D721Med (cell line): ENCODE measurements at places on chromosomes 3 and 15.

DNA sequence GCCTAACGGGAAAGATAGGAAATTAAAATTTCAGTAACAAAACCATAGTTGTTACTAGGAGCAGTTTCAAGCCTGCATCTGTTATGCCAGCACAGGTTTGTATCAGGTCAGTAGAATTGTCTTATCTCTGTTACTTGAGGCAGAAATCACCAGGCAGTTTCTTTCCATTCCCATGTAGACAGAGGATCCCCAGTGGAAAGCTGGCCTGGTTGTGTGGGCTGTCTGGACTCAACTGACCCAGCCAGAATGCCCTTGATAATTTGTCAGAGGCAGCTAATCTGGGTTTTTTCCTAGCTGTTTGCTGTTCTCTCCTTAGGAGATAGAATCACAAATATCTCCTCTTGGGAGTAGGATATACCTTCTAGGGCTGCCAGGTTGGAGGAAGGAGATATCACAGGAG, 1044.7 kb downstream of the IGSF11 start:
- DNase-seq: no peak

DNA sequence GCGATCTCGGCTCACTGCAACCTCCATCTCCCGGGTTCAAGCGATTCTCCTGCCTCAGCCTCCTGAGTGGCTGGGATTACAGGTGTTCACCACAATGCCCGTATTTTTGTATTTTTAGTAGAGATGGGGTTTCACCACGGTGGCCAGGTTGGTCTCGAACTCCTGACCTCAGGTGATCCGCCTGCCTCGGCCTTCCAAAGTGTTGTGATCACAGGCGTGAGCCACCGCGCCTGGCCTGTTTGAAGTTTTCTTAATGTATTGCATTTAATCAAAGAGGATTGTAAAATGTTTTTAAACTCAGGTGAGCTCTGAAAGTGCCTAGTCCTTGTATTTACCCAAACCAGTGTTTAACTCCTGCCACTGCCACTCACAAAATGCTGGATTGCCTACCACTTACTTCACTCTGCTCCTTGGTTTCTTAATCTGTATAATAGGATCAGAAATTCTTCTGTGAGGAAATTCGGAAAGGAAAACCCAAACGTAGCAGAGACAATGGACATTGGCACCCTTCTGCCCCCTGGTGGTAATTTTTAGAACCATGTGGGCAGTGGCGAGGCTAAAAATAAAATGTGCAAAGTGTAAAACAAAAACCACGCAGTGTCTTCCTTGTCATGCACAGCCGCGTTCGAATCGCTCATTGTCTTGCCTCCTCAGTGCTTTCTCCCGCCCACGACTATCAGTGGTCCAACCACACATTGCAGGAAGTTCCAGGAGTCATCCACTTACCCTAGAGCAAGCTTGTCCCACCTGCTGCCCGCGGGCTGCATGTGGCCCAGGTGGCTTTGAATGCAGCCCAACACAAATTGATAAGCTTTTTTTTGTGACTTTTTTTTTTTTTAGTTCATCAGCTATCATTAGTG, 27.3 kb downstream of the CEP19 start:
- no peak for DNase-seq

GRCh38 chr3:52385157-52385556, 59.7 kb downstream of the SEMA3G start:
- peak; percentile 75 for DNase-seq

DNA sequence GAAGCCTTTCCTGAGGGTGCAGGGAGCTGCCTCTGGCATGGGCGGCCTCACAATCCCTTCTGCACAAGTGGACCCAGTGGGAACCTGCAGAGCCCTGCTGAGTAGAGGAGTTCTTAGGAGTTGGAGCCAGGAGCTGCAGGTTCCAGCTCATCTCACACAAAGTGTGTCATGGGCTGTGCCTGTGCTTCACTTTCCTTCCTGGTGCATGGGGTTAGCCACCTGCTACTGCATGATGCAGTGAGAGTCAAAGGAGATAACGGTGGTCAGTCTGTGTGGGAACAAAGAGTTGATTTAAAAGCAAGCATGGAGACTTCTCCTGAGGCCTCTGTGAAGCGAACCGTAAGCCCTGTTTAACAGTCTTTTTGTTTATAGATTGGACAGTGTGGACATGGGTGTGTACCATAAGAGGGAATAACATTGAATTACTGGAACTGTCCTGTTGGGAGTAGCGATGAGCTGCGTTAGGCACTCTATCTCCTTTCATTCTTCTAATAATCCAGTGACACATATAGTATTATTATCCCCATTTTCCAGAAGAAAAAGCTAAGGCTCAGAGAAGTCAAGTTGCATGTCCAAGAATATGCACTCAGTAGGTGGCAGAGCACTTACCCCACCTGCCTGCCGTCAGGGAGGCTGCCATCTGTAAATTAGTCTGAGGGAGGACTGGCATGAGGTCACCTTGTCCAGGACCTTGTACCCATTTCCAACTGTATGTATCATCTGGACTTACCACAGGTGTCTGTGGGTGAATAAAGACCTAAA, 68.7 kb upstream of the PRR23C start:
- DNase-seq: no peak

- DNase-seq: no peak
These were observed 6.1 kb upstream of the HOMER2 start for GRCh38 chr15:82958638-82959037.

GRCh38 chr15:82231842-82232241, 30.7 kb downstream of the EFL1 start:
- DNase-seq: no peak

DNA sequence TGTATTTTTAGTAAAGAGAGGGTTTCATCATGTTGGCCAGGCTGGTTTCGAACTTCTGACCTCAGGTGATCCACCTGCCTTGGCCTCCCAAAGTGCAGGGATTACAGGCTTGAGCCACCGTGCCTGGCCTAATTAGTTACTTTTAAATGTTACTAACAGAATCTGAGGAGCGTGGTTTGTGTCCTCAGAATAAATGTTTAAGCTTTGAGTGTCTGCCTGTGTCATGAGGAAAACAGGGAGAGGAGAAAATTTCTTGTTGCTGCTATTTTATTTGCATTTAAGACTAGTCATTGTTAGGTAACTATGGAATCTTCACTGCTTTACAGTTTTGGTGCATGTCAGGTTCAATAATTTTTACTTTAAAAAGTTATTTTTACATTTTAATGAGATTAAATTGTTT, 68.8 kb downstream of the TCF12 start:
- DNase-seq: no peak

- DNase-seq: no peak
These were observed 23.4 kb downstream of the RFTN1 start for GRCh38 chr3:16490062-16490619.
